ENCODE measurements at places on chromosomes 6 and 20.

DNA sequence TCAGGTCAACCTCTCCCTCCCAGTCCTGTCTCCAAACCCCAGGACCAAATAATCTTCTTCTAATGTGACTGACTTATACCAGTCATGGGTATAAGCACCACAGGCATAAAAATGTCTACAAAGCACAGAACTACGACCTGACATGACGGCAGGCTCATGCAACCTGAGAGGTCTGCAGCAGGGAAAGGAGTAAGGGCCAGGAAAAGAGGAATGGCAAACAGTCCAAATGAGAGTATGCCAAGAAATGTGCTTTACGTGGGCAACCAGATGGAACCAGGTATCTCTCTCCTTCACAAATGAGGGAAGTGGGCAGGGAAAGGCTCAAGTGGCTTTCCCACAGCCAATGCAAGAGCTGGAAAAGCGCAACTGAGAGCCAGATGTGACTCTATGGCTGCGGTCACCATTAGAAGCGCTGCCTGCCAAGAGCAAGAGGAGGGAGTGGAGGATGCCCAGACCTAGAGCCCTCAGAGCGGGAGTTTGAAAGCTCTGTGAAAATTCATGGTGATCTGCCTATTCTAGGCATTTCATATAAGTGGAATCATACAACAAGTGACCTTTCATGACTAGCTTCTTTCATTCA is 6.0 kb downstream of the APMAP start:
- DNase-seq, result no peak

DNA sequence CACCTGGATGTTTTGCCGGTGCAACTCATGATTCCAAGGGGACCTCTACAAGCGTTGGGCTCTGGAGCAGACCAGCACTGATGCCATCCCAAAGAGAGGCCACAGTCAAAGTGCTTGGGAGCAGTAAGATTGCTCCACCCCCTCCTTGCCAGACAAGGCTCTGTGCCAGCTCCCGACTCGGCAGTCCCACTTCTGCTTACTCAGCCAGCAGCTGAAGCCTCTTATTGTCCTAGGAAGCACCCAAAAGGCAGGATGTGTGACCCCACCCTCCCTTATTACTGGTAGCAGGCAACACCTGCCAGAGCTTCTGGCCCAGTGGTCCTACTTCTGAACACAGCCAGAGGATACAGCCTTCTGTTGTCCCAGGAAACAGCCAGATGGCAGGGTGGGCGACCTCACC is 614.2 kb downstream of the TENT5A start:
- DNase-seq, result peak; percentile 4

GRCh38 chr20:598133-598850 is 11.8 kb downstream of the TCF15 start:
- no peak for DNase-seq

DNA sequence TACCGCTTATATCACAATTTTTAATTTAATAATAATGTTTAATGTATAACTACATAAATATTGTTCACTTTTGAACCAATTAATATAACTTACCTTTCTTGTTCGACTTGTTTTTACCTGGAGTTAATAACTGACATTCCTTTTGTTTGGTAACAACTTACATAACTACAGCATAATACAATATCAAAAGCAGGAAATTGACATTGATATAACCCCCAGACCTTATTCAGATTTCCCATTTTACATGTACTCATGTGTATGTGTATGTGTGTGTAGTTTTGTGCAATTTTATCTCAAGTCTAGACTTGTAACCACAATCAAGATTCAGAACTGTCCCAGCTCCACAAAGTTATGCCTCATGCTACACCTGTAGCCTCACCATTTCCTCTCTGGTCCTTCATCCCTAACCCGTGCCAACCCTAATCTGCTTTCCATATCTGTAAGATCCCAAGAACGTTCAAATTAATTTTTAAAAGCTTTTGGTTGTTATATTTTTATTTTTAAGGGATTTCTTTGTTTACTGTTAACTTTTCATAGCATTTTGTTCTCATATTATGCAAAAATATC is 190.6 kb downstream of the MANEA start:
- DNase-seq, result no peak

GRCh38 chr6:14190191-14190928 is 72.8 kb downstream of the CD83 start:
- DNase-seq, result no peak

DNA sequence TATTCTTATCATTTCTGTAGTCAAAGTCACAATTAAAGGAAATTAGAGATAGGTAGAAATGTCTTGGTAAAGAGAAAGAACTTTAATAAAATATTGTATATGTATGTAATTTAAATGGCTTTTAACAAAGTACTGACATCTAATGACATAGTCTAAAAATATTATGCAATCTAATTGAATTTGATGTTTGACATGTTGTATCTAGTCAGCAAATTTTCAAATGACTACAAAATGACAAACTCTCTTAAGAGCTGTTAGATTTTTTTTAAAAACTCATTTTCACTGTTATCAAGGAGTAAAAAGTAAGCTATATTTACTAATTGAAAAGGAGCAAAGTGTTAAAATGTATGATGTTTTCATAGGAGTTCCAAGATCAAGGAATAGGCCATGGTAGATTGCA is 176.9 kb downstream of the MEI4 start:
- DNase-seq, result no peak

DNA sequence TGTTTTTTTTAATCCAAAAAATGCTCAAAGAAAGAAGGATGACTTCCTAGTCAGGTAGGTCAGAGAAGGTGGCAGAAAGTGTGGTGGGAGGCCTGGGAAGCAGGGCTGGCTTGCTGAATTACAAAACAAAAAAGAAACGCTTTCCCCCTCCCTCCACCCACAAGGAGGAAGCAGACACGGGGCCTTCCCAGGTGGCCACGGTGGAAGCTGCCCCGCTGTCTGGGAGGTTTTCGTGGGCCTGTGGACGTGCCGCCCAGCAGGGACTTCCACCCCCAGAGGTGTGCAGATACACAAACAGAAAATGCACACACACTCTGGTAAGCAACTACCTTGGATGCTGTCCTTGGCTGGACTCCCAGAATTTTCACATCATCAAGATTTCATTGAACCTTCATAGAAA is 198.2 kb upstream of the CDH4 start:
- DNase-seq, result no peak

DNA sequence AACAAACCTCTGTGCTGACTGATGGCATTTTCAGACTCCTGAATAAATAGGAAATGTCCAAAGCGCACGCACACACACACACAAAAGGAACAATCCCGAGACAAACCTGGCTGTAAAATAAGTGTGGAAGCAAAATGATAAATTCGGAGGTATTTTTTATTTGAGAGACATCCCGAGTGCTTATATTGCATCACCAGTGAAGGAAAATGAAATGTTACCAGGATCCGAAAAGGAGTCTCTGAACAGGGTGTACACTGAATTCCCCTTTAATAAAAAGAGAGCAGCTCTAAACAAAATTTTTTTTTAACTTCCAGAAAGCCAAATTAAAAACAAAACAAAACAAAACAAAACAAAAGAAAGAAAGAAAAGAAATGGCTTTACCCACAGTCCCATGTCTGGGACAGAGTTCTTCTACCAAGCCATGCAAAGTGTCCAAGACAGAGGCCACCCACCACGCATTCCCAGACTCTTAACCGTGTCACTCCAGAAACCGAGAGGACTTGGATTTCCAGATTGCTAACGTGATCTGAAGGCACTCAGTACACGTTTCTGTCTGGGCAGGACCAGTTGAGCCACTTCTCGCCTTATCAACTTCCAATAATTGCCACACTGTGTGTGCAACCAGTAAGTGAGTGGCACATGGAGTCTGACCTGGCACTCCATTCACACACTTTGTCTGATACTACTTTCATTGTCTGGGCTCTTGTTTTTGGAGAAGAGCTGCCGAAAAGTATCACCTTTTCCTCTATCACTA is 817 bp downstream of the ME1 start:
- no peak for DNase-seq

- no peak for DNase-seq
Measured at GRCh38 chr6:107228754-107229153, 113.4 kb upstream of the BEND3 start.

DNA sequence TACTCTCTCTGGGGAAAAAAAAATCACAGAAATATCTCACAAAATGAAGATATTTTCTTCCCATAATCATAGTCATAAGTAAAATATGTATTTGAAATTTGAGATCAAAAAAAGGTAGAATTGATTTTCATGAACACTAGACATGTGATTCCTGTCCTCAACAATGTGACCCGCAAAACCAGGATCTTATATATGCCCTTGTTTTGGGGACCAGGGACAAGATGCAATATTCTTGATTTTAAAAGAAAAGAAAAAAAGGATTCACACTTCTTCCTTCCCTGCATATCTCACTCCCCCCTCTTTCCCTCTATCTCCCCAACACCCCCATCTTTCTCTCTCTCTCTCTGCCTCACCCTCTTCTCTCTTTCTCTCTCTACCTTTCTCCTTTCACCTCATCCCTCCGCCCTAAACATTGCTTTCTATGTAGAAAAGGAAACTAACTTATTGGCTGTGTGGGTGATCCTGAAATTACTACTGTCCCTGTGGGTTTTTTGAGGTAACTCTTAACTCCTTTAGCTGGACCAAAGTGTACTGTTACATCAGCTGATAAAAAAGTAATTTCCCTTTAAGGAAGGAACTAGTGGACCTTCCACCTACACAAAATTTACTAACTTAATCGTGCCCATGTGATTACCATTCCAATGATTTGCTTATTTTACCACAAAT is 85.6 kb downstream of the AIG1 start:
- DNase-seq, result no peak

DNA sequence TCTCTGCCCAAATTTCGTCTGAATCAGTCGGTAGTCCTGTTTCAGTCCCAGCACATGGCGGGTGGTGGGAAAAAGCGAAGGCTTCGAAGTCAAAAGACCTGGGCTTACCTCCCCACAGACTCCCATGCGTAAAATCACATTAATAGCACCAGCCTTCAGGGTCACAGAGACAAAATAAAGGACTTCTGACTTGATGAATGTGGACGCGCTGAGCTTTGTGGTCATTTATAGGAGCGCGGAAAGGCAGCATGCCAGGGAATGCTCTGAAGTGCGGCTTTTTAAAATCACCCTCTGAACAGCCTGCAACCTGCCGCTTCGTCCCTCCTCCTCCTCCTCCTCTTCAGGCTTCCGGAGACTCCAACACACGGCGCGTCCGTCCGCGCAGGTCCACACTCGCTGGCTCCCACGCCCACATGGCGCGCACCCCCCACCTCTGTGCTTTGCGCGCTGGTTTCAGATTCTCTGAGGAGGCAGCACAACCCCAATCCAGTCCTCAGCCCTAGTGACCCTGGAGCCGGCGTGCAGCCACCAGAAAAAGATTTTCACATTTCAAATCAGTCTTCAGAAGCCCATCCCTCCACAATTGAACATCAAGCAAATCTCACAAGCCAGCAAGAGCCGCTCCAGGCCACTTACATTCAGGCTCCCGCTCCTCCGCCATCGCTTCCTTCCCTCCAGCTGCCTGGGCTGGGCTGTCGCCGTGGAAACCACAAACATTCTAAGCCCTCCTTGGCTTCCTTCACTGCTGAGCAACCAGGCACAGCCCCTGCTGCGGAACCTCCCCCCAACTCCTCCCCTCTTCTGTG is at the start of gene C6orf118:
C6orf118 (minus strand) TSS at position 680 of the 806 bp plus-strand sequence; CDS start at position 661, 19 bp downstream.
- DNase-seq, result peak; percentile 93

DNA sequence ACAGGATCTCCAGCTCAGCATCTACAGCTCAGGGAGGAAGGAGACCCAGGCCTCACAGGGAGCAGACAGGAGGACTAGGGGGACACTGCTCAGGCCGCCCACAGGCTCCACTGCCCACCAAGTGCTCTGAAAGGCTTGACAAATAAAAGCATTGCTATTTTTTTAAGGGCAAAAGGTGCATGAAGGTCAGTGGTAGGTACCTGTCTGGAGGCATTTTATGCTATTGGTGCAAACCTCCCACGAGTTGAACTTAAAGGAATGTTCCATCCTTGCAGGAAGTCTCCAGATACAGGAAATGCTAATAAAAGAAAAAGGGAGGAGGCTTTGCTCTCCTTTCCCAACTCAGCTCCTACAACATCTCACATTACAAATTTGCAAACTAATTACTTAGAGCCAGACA is 228.1 kb downstream of the FOXC1 start:
- DNase-seq, result no peak

DNA sequence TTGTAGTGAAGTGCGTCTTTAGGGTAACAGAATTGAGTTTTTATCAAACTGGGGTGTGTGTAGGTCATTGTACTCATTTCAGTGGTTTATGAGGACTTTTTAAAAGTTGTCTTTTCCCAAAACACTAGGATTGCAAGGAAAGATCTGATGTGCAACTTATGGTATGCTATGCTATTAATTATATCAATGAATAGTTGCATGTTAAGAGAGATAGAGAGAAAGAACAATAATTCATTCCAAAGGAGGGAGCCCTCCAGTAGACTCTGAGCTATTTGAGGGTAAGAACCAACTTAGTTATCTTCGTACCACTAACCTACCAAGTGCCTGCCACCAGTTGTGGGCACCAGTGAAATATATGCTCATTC is 117.1 kb downstream of the RNF144B start:
- no peak for DNase-seq

DNA sequence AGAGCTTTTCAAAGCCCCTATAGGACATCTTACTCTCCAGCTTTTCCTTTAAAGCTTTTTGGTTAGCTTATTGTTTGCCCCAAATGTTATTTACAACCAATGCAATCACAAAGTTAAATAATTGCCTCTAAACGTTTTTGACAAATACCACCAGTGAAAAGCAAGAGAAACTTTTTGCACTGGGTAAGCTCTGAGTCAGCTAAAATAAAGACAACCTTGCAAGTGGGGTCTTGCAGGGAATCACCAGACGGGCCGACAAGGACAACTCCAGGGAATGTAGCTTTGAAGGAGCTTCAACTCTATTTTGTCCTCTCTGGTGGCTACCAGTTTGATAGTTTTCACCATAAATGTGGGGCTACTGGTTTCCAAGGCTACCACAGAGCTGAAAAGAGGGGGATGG is 14.7 kb upstream of the PSMF1 start:
- no peak for DNase-seq

GRCh38 chr20:8309634-8310033 is 177.6 kb downstream of the PLCB1 start:
- peak; percentile 70 for DNase-seq

GRCh38 chr6:17098538-17098937 is 3.3 kb upstream of the STMND1 start:
- DNase-seq, result no peak

- DNase-seq, result no peak
Measured at GRCh38 chr6:43159599-43159998, 11.5 kb upstream of the SRF start.
